ENCODE measurements at places on chromosomes 3 and 15.

DNA sequence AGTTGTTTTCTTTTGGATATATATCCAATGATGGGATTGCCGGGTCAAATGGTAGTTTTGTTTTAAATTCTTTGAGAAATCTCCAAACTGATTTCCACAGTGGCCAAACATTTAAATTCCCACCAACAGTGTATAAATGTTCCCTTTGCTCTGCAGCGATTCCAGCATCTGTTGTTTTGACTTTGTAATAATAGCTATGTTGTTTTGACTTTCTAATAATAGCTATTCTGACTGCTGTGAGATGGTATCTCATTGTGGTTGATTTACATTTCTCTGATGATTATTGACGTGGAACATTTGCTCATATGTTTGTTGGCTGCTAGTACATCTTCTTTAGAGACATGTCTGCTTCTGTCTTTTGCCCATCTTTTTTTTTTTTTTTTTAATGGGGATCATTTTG, 332.2 kb upstream of the GBE1 start:
- DNase-seq, result no peak

DNA sequence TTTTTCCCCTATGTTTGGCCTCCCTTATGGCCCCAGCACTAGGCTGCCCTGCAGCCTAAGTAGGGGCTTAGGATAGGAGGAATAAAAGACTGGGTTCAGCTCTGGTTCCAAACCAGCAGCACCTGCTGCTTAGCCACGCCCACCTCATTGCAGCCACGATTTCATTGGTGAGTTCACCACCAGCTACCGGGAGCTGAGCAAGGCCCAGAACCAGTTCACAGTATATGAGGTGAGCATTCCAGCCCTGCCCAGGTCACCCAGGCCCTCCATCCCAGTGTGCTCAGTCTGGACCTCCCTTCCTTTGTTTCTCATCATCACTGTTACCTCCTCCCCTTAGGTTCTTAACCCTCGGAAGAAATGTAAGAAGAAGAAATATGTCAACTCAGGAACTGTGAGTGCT, 11.5 kb downstream of the CPNE9 start:
- DNase-seq, result no peak

- DNase-seq, result peak; percentile 11
Observed at GRCh38 chr3:179837374-179837773, 184.5 kb downstream of the USP13 start.

GRCh38 chr3:131386429-131387165, 5.0 kb downstream of the NUDT16 start:
- no peak for DNase-seq

DNA sequence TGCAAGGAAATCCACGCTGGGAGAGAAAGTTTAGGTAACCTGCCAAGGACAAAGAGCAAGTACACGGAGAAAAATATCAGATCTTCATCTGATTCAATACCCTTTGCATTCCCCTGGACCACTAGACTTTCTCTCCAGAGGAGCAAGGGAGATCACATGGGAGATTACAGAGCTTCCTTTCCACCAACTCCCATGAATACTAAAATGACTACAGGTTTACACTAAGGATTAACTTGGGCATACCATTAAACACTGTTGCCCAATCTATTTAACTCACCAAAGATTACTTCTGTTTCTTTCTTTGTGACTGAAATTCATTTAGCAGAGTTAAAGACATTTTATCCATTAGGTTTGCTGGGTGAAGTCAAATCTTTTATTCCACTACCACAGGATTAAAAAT, 71.2 kb downstream of the RYK start:
- DNase-seq, result no peak

GRCh38 chr3:16330351-16330750, 65.3 kb downstream of the OXNAD1 start:
- DNase-seq, result no peak

GRCh38 chr3:144763878-144764454, 792.3 kb downstream of the DIPK2A start:
- DNase-seq, result no peak

DNA sequence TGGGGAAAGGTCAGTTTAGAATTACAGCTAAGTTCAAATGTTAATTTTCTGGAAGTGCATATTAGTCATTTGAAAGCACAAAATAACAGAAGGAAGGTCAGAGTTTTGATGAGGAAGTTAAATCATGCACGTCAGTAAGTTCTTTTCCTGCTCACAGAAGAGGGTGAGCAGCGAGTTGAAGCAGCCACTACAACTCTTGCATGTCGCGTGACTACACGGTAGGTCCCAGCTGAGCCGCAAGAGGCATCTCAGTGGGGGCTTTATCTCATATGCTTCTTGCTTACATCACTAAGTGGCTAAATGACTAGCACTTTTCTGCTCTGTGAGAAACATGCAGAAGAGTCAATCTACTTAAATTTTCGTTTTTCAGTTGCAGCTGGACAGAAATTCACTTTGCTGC, 21.3 kb upstream of the SEC62 start:
- no peak for DNase-seq

- no peak for DNase-seq
Observed at GRCh38 chr15:58087871-58088270, 22.4 kb upstream of the ALDH1A2 start.

- DNase-seq, result no peak
Observed at GRCh38 chr3:54818942-54819341, 108.9 kb downstream of the LRTM1 start.

DNA sequence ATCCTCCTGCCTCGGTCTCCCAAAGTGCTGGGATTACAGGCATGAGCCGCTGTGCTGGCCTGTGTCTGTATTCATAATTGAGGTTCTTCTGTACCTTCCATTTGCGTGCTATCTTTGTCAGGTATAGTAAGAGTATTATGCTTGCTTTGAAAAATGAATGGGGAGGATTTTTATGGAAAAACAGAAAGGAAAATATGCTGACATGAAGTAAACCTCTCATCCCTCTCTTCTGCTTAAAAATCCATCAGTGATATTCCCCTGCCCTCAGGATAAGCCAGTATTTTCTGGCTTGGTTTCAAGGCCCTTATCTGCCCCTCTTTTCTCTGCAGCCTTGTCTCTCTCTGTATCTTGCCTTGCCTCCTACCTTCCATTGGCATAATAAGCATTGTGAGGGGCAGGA, 80.7 kb downstream of the NR1D2 start:
- DNase-seq, result no peak

GRCh38 chr15:85010386-85011159, 28.9 kb downstream of the PDE8A start:
- DNase-seq, result peak; percentile 34

DNA sequence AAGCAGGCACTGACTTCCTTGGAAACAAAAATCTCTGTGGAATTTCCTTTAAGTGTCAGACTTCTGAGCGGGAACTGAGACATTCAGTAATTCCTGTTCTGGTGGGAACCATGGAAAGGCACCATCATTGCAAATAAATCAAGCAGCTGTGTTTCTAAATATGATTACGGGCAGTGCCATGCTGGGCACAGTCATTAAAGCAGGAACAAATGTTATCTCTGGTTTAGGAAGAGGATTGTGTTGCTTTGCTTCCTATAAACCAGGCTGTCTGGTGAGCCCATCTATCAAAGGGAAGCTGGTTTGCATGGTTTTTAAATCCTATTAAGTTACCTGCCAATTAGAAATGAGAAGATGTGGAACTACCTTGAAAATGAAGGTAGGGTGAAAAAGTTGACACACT, 86.7 kb downstream of the EBLN2 start:
- no peak for DNase-seq

DNA sequence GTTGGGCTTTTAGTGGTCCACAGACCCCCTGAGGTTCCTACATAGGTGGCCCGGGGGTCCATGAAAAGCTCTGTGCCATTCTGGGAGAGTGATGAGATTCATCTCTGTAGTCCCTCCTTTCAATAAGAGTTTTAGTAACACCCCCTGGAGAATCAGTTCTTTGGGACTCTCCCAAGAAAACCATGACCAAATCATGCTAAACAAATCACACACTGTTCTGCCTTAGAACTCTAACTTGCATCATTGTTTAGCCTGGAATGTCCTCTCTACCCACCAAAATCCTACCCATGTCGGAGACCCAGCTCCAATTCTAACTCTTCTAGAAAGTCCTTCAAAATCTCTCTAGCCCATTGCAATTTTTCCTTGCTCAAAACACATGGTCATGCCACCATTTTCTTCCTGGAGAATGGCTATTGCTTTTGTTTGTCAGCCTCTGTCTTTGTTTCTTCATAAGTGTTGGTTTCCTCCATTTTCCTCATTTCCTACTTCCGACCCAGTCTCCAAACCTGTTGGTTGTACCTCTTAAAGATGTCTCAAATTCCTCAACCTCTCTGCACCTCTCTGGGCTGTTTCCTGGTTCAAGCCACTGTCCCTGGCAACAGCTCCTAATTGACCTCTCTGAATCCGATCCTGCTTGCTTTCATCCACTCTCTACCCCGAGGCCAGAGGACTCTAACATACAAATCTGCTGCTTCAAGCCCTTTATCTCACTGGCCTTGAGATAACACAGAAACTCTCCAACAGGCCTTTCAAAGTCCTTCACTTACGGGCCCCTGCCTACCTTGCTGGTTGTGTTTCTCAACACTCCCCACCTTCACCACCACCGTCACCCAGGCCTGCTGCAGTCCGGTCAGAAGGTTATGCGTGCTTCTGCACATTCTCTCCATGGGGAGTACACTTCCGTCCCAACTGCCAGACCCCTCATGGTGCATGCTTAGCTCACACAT, 23.7 kb downstream of the CYP19A1 start:
- no peak for DNase-seq

DNA sequence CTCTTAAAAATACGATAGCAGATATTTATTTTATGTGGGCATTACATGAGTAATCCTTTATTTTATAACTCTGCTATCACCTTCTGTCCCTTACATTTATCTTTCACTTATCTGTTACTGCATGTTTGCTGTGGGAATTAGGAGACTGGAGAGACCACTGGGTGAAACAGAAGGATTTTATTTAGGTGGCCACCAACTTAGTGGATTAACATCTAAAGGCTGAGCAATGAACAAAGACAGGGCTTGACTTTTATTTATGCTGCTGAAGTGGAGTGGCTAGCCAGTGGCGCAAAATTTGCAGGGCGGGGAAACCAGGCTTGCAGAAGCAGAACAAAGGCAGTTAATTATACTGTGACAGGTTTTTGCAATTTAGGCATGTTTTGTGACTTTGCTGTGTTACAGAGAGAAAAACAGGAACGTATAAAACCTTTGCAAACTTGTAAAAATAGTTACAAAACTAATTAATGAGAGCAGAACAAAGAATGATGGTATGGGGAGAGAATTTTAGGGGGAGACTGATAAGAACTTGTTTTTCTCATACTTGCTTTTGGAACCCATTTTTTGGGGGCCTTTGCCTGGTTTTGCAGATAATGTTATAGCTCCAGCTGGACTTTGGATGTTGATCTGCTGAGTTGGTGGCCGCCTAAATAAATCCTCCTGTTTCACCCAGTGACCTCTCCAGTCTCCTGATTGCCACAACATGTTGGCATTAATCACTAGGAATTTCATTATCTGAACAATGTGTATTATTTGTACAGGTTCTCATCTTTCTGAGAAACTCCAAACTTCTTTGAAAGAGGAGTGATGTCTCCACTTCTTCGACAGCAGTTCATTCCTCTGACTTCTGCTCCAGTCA, 18.0 kb downstream of the KLHL24 start:
- no peak for DNase-seq

- no peak for DNase-seq
Observed at GRCh38 chr3:185988816-185989175, 51.0 kb upstream of the TRA2B start.
